ENCODE measurements at places on chromosomes 5 and 9.

DNA sequence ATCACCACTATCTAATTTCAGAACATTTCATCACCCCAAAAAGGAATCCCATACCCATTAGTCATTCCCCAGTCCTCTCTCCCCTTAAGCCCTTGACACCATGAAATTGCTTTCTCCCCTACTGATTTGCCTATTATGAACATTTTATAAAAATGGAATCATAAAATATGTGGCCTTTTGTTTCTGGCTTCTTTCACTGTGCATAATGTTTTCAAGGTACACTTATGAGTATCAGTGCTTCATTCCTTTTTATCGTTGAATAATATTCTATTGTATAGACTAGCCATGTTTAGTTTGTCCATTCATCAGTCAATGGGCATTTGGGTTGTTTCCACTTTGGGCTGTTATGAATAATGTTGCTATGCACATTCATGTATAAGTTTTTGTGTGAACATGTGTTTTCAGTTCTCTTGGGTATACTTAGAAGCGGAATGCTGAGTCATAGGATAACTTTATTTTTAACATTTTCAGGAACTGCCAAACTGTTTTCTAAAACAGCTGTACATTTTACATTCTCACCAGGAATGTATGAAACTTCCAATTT is 40.4 kb upstream of the FGF1 start:
- no peak for DNase-seq

DNA sequence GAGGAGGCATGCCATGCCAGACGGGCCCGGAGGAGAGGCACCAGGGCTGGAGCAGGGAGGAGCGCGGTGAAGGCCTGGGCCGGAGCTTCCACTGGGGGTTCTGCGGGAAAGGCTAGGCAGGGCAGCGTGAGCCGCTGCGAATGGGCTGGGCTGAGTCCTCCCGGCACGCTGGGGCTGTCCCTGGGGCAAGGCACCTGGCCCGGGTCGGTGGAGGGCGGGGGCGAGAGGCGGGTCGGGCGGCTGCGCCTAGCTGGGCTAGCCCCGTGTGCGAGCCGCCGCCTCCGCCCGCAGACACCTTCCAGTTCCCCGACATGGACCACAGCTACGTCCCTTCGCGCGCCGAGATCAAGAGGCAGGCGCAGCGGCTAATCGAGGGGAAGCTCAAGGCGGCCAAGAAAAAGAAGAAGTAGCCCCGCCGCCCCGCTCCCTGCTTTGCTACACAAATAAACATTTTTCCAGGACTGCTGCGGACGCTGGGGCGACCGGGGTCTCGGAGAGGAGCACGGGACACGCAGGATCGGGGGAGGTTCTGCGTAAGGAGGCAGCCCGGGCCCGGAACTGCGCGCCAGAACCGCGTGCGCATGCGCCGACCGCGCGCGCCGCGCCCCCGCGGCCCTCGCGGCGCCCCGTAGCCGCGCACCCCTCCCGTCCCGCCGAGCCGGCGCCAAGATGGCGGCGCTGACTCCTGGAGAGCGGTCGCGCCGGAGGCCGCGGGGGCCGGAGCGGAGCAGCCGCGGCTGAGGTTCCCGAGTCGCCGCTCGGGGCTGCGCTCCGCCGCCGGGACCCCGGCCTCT is at the start of gene RABL6:
Gene RABL6 (plus strand): TSS at position 668 of the 794 bp plus-strand sequence. CDS start 249 bp downstream, outside the sequence.
- peak; percentile 84 for DNase-seq

GRCh38 chr5:68189171-68189570 is 26.4 kb upstream of the PIK3R1 start:
- no peak for DNase-seq

GRCh38 chr5:127411381-127411780 is 106.1 kb upstream of the PRRC1 start:
- no peak for DNase-seq

GRCh38 chr5:147411359-147412319 is 98.2 kb downstream of the DPYSL3 start:
- DNase-seq, result no peak

- no peak for DNase-seq
Measured at GRCh38 chr5:54607006-54607405, 89.4 kb downstream of the SNX18 start.

GRCh38 chr5:176817369-176817840 is 7.0 kb downstream of the UNC5A start:
- peak; percentile 34 for DNase-seq
